H4 (cell line): ENCODE measurements at places on chromosomes 3 and 15. TPM values are rescaled to one million over a fixed set of nuclear protein-coding genes. Genes with fewer than 3 reads are reported as not detected.
A peak's percentile ranks its signal among the peaks of the same experiment; 100 is the strongest.

DNA sequence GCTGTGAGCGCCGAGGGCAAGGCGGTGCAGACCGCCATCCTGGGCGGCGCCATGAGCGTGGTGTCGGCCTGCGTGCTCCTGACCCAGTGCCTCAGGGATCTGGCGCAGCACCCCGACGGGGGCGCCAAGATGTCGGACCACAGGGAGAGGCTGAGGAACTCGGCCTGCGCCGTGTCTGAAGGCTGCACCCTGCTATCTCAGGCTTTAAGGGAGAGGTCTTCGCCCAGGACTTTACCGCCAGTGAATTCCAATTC is 2.3 kb downstream of the TLNRD1 start:
- DNase-seq: no peak

GRCh38 chr3:155763870-155764463 is 19.1 kb upstream of the PLCH1 start:
- no peak for DNase-seq

GRCh38 chr3:126270145-126270811 is 86.9 kb downstream of the KLF15 start:
- DNase-seq: no peak

- DNase-seq: no peak
Observed at GRCh38 chr3:60445446-60445845, 805.8 kb downstream of the FHIT start.

The HRG gene
- total RNA-seq: not detected in 2 replicates

DNA sequence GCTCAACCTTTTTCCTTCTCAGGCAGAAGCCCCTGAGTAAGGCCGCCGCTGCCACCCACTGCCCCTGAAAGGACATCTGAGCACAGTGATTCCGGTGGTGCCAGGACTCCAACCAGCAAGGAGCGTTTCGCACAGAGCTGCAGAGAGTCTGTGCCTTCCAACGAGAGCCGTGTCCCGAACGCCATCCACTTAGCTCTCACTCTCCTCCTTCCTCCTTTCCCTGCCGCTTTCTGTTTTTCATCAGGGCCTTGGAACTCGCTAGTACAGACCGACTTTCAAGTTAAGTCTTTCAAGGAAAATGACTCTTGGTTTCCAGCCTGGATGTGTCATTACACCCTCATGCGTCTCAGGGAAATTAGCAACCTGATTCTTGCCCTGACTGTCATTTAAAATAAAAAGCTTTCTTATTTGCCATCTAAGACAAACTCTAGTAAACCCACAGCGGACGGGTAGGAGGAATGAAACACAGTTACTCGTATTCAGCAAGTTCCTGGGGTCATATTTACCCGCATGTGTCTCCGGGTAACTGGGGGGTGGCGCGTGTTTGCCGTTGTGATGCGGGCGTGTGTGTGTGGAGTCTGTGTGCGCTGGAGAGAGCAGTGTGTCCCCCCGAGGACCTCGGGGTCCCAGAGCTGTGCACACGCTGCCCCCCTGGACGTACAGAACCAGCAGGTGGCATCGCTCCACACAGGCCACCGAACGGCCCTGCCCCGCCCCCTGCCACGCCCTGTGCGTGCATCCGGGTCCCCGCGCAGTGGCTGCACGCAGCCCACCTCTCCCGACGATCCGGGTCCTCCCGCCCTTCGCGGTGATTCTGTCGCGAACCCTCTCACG is 30.4 kb upstream of the ALDH1A3 start:
- DNase-seq: peak; percentile 39

The GJD2 gene
- total RNA-seq: not detected in 2 replicates

GRCh38 chr3:100912976-100913545 is 80.2 kb downstream of the ABI3BP start:
- no peak for DNase-seq

The TLR9 gene
- not detected in 2 replicates for total RNA-seq

The CAMK2N2 gene
- total RNA-seq: 0.47 and 1.6 TPM in 2 replicates
